ENCODE measurements at places on chromosomes 2 and 18.

GRCh38 chr2:10514273-10514672 is 66.1 kb upstream of the ODC1 start:
- no peak for DNase-seq

GRCh38 chr2:205800224-205800623 is 117.9 kb downstream of the NRP2 start:
- DNase-seq = no peak

- no peak for DNase-seq
These were observed 994 bp upstream of the LRATD1 start for GRCh38 chr2:14631406-14632040.

GRCh38 chr2:80363330-80363729 is 58.8 kb upstream of the LRRTM1 start:
- DNase-seq = no peak

Data from epithelial cell of prostate (primary cell).